ENCODE measurements at places on chromosomes 3 and 15.

DNA sequence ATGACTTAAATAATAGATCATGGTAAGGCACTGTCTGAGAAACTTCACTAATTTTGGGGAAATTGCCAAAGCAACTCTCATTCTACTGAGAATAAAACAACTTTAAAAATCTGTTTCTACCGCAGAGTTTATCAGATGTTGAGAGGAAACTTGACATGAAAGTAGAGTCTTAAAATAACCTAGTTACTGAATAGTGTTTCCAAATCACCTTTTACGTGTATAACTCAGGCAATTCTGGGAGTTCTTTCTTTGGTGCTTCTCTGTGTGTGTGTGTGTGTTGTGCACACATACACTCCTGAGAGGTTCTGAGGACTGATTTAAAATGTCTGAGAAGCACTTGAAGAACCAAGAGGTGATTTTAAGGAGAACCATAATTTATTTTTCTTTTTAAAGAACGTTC is 236.6 kb downstream of the SV2B start:
- no peak for DNase-seq

DNA sequence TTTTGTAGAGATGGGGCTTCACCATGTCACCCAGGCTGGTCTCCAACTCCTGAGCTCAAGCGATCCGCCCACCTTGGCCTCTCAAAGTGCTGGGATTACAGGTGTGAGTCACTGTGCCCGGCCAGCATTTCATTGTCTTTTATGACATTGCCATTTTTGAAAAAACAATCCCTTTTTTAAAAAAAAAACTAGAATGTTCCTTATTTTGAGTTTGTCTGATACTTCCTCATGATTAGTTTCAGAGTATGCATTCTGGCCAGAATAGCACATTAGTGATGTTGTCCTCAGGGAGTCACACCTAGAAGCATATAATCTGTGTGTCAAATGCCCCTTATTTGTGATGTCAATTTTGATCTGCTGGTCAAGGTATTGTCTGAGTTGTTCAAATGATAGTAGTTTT is 21.2 kb upstream of the NMD3 start:
- no peak for DNase-seq

DNA sequence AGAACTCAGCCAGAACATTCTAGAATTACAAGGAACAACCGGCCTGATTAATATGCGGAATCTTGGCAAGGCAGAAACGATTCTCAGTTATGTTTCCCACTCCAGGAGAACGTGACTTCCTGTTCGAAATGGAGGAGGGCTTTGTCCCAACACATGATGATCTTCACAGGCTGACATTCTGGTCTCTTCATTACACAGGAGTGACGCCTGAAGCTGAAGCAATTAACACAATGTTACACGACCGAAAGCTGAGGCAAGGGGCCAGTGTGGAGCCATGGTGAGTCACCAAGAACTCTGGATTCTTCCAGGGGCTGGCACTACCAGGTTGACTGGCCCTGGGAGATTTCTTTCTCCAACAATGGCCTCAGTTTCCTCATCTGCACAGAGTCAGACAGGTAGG is 40.9 kb downstream of the RFTN1 start:
- DNase-seq = no peak

DNA sequence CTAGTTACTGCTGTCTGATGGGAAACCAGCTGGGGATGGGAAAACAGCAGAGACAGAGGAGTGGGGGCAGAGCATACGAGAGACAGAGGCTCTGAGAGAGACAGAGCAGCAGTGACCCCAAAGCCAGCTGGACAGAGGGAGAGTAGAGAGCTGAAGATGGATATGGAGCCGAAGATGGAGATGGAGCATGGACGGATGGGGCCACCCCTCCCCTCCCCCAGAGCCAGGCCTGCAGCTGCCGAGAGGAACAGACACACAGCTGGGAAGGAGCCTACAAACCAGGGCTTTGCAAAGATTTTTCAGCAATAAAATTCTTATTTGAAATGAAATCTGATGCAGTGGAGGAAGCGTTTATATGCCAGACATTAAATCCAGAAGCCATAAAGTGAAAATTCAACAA is 167.6 kb upstream of the LINGO1 start:
- DNase-seq = no peak

DNA sequence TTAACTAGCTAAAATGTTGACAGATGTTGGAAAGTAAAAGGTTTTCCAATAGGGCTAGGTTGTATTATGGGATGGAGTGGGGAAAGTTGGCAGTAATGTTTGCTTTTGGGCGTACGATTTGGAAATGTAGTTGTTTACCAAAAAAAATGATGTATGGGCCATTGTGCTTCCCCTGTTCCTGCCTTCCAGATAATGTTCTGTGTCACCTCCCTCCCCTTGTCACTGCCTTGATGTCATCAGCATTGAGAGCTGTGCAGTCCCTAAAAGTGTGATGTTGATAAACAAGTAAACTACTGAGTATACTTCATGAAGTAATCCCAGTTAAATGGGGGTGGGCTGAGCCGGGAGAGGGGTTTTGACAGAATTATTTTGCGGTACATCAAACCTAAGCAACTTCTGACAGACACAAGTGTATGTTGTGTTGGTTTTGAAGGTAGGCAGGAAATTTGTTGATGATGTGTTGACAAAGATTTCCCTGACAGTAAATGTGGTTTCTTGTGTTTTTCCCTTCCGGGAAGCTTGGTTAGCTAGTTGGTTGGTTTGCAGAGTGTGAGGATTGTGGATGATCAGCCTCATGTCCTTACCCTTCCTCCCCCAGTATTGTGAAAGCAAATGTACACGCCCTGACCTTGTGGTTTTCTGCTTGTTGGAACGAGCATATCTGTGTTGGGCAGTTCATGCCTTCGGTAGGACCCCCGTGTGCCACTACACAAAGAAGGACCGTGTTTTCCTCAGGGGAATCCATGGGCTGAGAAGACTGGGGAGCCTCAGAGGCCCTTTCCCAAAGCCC is 87.3 kb downstream of the PGPEP1L start:
- DNase-seq = no peak

DNA sequence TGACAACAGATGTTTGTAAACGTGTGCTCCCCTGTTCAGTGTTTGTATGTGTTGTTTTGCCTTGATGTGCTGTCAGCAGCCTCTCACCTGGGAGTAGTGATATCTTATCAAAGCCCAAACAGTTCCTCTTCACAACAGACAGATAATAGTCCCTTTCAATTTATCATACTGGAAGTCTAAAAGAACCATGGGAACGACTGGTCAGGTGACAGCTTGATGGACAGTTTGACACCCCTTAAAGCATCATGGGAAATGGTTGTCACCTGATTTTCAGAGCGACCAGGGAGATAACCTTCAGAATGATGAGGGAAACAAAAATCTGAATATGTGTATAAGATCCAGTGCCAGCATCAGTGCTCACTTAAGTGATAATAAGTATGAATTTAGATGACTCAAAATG is 146.3 kb upstream of the SOX2 start:
- no peak for DNase-seq

- DNase-seq = no peak
Observed at GRCh38 chr3:187257992-187258692, 33.4 kb downstream of the MASP1 start.

GRCh38 chr15:27241943-27242342 is 271.0 kb downstream of the GABRG3 start:
- DNase-seq = no peak

DNA sequence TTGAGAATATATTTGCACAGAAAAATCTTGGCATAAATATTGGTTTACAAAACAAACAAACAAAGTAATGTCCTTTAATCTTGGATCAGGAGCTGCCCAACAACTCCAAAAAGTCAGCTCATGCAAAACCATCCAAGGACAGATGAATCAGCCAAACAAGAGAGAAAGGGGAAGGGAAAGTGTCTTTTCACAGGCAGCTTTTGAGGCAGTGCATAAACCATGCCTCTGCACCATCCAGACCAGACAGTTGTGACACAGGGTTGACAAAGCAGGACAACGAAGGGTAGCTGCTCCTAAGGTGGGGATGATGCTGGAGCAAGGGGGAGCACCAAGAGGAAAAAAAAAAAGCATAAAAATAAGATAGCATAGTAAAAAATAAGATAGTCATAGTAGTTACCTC is 8.7 kb downstream of the CD86 start:
- DNase-seq = no peak

- no peak for DNase-seq
Observed at GRCh38 chr15:52306270-52306669, 10.7 kb upstream of the MYO5C start.

- no peak for DNase-seq
Observed at GRCh38 chr3:100399341-100400071, 1.4 kb downstream of the TOMM70 start.

GRCh38 chr3:21599890-21600289 is 151.1 kb downstream of the ZNF385D start:
- no peak for DNase-seq

DNA sequence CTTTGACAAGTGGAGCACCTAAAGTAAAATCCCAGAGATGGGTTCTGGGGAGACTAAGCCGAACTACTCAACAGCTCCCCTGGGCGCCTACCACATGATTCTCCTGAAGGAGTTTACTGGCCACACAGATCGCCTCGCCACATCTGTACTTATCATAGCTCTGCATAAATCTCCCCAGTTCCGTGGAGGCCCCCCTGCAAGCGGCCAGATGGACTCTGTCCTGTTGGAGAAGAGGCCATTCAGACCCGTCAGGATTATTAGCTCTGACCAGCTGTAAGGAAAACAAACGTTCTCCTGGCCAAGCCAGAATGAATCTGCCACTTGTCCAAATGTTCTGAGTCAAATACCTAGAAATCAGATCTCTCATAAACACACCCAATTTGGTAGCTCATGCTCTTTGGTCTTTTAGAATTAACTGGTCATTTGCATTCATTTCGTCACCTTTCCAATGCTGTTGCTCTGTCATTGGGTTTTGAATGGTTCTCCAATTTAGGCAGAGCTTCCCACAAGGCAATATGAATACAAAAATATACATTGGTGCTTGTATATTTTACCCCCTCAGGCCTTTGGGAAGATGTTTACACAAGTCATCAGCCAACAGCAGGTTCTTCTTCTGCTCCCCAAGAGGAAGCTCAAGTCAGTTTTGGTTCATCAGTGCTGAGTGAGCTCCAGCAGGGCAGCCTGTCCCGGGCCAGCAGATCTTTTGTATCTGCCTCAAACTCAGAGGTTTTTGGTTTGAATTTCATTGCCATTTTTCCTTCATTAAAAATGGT is 124.5 kb downstream of the THSD4 start:
- DNase-seq = no peak

- no peak for DNase-seq
Observed at GRCh38 chr15:37485056-37485455, 384.7 kb upstream of the MEIS2 start.

GRCh38 chr3:111761309-111761795 is 97.7 kb upstream of the PHLDB2 start:
- no peak for DNase-seq

GRCh38 chr3:11060500-11061251 is 68.1 kb downstream of the SLC6A1 start:
- no peak for DNase-seq

GRCh38 chr3:189908646-189909045 is 212.1 kb downstream of the P3H2 start:
- DNase-seq = no peak

DNA sequence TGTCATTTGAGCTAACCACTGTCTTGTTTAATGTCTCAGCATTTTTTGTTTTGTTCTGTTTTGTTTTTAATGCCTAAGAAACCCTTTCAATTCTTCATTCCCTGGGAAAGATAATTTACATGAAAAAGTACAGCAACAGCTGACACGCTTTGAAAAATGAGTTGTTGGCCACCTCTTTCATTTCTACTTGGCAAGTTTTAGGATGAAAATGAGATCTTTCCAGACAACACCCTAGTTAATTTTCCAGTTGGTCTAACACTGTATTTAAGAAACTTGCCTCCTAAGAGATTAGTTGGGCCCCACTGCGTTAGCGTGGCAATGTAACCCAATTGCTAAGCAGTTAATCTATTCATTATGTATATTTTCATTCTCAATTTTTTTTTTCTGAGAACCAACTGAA is 194.0 kb upstream of the LRRN1 start:
- no peak for DNase-seq

DNA sequence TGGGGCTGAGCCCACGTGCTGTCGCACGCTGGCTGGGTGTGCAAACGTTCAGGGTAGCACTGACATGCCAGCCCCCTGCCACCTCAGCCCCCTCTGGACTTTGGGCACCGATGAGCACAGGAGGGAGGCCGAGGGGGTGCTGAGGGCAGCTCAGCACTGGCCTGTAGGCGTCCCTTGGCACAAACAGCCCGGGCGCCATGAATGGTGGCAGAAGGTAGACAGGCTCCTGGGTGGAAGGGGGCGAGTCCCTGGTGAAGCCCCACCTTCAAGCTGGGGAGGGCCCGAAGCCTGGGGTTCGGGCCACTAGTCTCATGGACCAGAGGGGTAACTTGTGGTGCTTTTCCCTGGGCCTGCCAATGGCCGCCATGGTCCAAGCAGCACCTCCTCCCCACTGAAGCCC is 70.7 kb downstream of the GLB1 start:
- no peak for DNase-seq

- no peak for DNase-seq
Observed at GRCh38 chr3:9129365-9129764, 120.1 kb downstream of the SRGAP3 start.

- DNase-seq = no peak
Observed at GRCh38 chr3:128344052-128344735, 122.5 kb downstream of the DNAJB8 start.

DNA sequence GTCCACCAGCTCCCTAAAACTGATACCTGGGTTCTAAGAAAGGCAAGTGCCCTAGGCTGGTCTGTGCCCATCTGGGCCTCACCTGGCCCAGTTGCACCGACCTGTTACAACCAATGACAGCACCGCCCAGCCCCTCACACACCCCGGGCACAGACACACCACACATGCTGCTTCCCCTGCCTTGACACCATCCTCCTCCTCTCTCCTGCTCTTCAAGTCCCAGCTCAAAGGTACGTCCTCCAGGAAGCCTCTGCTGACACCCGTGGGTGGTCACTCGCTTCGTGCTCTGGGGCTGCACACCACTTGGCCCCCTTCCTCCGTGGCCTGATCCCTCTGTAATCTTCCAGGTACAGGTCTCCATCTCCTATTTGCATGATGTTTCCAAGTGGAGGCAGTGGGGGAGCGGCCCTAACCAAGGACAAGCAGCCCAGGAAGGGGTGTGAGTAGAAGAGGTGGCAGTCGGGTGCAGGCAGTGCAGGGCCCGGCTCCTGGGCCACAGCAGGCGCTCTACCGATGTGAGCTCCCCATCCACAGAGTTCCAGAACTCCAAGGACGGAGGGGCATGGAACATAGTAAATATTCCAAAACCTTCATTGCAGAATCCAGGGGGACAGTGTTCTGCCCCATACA is 144.6 kb downstream of the NUP210 start:
- DNase-seq = no peak

GRCh38 chr15:34365836-34366235 is 1.2 kb downstream of the LPCAT4 start:
- DNase-seq = no peak

GRCh38 chr15:38954090-38954489 is 389.5 kb upstream of the RASGRP1 start:
- no peak for DNase-seq

- no peak for DNase-seq
Observed at GRCh38 chr3:102536456-102536855, 101.6 kb downstream of the ZPLD1 start.

- DNase-seq = no peak
Observed at GRCh38 chr3:39383045-39383880, at the start of gene SLC25A38. Gene SLC25A38 (plus strand): TSS chr3:39383370. CDS start chr3:39383725, 355 bp downstream.

All from NCI-H187 treated with DMSO at 0.1 percent for 48 hours (cell line).